Activated CD4-positive, alpha-beta T cell treated with anti-CD3 and anti-CD28 coated beads, Interleukin-2, amount 50 U/mL, for 4 hours (primary cell): ENCODE measurements at places on chromosomes 3 and 15.

GRCh38 chr3:170621256-170621655, 35.4 kb upstream of the SLC7A14 start:
- no peak for DNase-seq

- DNase-seq: no peak
Measured at GRCh38 chr15:92811148-92811913, 88.8 kb upstream of the CHD2 start.

DNA sequence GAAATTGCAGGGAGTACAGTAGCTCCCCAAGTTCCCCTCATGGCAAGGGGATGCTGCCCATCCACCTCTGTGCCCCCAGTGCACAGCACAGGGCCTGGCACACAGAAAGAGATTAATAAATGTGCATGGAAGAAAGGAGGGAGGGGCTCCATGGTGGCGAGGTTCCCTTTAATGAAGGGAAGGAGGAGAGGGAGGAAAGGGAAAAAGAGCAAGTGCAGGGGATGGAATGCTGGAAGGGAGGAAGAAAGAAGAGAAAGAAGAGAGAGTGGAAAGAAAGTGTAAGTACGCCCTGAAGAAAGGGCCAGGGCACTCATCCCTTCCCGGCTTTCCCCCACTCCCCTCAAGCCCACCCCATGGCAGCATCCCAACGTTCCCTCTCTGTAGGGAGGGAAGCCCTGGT, 1.5 kb upstream of the VIPR1 start:
- no peak for DNase-seq

- no peak for DNase-seq
Measured at GRCh38 chr3:195447201-195447600, 4.4 kb upstream of the ACAP2 start.

GRCh38 chr3:192130534-192131132, 596.7 kb downstream of the FGF12 start:
- DNase-seq: no peak

GRCh38 chr3:70244422-70244821, 68.0 kb downstream of the MDFIC2 start:
- no peak for DNase-seq

DNA sequence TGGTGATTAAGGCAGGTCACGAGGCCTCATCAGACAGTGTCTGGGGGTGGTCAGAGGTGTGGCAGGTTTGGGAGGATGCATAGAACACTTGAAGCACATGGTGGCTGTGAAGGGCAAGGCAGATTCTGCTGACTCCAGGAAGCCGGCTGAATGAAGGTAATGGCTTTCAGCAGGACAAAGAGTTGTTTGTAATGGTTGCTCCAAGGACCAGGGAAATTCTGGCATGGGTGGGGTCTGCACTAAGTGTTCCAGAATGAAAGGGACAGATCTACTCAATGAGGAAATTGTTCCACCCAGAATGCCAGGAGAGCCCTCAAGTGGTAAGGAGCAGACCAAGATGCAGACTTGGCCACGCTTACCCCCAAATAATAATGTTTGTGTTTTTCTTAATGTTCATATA, 70.7 kb upstream of the ACAD9 start:
- DNase-seq: no peak

- DNase-seq: no peak
Measured at GRCh38 chr3:78765671-78766485, 1001.9 kb downstream of the ROBO1 start.

DNA sequence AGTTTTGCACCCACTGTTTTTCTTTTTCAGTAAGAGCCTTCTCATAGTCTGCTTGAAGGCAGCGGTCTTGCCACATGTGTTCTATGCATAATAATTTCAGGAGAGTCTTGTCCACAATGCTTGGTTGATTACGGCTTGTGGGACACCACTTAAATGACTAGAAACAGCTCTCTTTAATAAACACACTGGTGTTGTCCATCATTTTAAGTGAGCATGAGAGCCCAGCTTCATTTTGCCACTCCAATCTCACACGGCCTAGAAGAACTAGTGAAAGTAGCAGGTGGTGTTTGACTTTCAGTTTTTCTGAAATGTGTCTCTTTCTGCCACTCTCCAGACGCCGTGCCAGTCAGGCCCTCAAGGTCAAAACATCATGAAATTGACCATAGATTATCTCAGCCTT, 292.1 kb downstream of the LPP start:
- DNase-seq: no peak

- no peak for DNase-seq
Measured at GRCh38 chr15:40161693-40162391, 973 bp downstream of the BUB1B start.

DNA sequence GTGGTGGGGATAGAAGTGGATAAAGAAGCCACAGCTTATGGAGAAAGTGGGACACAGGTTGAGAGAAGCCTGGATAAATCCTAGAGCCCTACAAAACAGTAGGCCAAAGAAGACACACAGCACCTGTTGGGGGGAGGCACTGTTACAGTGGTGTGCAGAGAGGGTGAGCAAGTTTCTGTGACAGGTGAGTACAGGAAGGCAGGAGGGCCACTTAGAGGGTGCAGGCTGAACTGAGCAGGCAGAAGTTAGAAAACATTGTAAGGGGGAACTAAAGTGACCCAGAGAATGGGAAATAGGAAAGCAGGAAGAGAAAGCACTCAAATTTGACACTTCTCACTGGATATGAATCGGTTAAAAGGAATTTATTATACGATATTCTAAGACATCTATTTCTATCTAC, 146.1 kb upstream of the TMCO5A start:
- no peak for DNase-seq

- DNase-seq: no peak
Measured at GRCh38 chr3:52132930-52133329, 21.3 kb downstream of the POC1A start.

DNA sequence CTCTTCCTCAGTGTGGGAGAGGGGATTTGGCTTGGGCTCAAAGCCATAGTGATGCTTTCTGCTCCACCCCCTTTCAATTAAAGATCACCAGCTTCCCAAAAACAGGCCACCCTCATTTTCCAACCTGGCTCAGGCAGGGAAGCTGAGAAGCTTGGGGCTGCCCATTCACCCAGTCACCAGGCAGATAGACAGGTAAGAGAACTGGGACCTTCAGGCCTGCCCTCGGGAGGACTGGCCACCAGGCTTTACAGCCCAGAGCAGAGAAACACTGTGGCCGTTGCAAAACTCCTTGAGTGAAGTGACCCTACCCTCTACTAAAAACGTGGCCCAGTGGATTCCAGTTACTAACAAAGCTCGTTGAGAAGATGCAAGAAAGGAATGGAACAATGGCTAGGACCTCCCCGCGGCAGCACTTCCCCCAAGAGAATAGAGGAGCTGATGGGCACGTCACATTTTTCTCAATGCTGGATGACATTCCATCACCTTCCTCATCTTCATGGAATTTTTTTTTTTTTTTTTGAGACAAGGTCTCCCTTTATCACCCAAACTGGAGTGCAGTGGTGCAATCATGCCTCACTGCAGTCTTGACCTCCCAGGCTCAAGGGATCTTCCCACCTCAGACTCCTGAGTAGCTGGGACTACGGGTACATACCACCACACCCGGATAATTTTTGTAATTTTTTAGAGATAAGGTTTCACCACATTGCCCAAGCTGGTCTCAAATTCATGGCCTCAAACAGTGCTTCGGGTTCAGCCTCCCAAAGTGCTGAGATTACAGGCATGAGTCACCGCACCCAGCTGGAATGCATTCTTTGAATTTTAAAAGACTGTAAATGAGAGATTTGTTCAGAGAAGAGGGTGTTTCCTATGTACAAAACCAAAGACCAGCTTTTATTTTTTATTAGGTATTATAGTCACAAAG, 37.9 kb downstream of the LIPC start:
- no peak for DNase-seq

GRCh38 chr3:167862104-167862730, 126.7 kb downstream of the SERPINI1 start:
- DNase-seq: no peak

DNA sequence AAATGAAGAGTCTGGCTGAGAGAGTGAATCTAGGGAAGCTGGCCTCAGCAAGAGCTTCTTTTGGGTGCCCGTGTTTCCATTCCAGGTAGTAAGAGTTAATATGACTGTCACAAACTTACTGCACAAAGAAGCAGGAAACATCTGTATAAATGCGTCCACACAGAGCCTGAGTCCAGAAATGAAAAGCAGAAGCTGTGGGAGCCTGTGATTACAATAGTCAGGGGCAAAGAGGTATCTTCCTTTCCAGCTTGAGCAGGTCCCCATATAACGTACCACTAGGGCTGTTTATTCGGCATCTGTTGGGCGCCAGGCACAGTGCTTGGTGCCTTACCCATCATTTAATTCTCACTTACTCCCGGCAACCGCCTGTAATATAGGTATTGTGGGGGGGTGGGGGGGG, 40.5 kb upstream of the B3GNT5 start:
- DNase-seq: no peak

GRCh38 chr3:193875601-193876321, 260.2 kb upstream of the HES1 start:
- DNase-seq: no peak

- DNase-seq: peak; percentile 1
Measured at GRCh38 chr15:100438570-100438969, 90.2 kb downstream of the CERS3 start.

GRCh38 chr3:136931606-136932005, 26.2 kb upstream of the IL20RB start:
- DNase-seq: no peak

DNA sequence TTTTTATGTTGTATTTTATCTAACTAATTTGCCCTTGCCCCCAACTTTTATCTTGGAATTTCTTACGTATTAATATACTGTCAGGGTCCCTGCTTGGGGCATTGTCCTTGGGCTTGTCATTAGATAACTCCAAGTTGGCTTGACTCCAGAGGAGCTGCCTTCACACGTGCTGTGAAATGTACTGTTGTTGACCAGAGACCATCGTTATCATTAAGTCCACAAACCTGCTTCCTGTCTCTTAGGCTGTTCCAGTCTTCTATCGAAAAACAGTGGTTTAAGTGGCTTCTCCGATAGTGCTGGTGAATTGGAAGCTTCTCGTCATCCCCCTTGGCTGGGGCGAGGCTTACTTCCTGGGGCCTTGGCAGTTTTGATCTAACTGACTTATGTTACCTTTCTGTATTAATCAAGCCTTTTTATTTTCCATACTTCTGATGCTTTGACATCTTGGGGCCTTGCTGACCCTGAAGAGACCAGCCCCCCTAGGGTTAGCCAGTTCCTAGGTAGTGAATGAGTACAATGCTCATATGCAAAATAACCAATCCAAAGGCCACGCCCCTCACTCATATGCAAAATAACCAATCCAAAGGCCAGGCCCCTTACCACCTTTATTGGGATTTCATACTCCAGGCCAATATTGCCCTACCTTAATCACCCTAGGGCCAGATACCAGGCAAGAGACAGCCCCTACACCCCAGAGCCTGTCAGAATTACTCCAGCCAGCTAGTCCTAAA, 164.5 kb downstream of the IGF1R start:
- DNase-seq: no peak

DNA sequence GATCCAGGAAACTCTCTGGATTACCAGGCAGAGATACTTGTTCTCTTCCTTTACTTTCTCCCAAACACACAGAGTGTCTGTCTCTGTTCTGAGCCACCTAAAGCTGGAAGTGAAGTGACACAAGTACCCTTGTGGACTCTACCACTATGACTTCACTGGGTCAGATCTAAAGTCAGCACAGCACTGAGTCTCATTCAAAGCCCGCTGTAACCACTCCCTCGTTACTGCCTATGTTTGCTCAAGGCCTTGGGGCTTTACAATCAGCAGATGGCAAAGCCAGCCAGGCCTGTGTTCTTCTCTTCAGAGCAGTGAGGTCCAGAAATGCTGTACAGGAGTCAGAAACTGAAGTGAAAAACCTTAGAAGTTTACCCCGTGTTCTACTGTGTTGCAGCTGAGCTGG, 588.3 kb upstream of the SEMA6D start:
- no peak for DNase-seq

GRCh38 chr3:185421577-185422232, 58.8 kb downstream of the MAP3K13 start:
- no peak for DNase-seq

DNA sequence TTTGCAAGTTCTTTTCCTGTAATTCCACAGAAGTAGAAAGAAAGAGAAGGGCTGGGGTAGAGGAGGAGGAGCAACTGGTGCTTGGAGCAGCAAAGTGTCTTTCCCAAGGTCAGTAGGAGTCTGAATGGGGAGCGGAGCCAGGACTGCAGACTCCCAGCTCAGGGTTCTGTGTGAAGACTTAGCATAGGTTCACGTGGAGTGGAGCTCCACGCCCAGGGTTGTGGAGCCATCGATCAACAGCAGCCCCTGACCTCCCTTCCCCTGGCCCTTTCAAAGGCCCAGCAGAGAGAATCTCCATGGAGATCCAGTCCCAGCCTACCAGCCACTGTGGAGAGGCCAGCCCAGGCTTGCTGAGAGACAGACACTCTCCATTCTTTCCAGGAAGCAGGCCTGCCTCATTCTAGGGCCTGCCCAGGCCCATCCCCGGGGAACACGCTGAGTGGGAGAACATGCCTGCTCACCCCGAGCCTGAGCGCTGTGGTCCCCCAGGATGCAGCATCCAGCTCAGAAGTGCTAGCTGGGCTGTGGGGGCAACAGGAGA, 62.1 kb downstream of the CORO2B start:
- no peak for DNase-seq

- peak; percentile 51 for DNase-seq
Measured at GRCh38 chr3:196518966-196519717, 4.0 kb upstream of the SMCO1 start.

- no peak for DNase-seq
Measured at GRCh38 chr3:175335229-175335628, 476.1 kb downstream of the NAALADL2 start.
